Activated CD4-positive, alpha-beta T cell treated with anti-CD3 and anti-CD28 coated beads, Interleukin-2, amount 10 ng/mL, durations not matched to agents 7 days and 5 days (primary cell): ENCODE measurements at places on chromosomes 3 and 15. TPM values are rescaled to one million over a fixed set of nuclear protein-coding genes. Genes with fewer than 3 reads are reported as not detected.

GRCh38 chr3:40780925-40781406 lies 256.2 kb downstream of the ZNF621 start:
- no peaks in the 10 kb centered on the region for H3K36me3 ChIP-seq

DNA sequence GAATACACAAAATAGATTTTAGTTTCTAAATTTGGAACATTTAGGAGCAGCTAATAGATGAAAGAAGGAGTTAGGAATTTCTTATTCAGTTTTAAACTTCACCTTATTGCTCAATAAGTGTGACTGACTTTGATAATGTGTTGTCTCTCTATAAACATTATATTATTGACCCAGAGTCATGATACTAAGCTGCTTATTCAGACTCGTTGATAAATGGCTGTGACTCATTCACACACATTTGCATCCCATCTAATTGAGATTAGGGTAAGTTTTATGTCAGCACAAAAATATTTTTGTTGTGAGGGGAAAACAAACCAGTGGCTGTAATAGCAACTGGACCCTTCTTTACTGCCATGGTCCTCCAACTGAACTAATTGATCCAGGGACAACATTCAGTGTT lies 137.6 kb downstream of the GOLIM4 start:
- no peaks in the 10 kb centered on the region for H3K4me1 ChIP-seq
- no peak overlapping the region for H3K4me3 ChIP-seq
- no peaks in the 10 kb centered on the region for H3K27me3 ChIP-seq
- no peaks in the 10 kb centered on the region for H3K36me3 ChIP-seq
- no peak for DNase-seq

- no peak for DNase-seq
- H3K4me3 ChIP-seq, result no peak overlapping the region
- no peaks in the 10 kb centered on the region for H3K4me1 ChIP-seq
Observed at GRCh38 chr3:339351-339750, 142.8 kb downstream of the CHL1 start.

- no peak overlapping the region for H3K27ac ChIP-seq
- H3K36me3 ChIP-seq, result no peaks in the 10 kb centered on the region
- H3K4me3 ChIP-seq, result no peak overlapping the region
- DNase-seq, result no peak
Observed at GRCh38 chr15:35256141-35256540, 171.0 kb upstream of the NANOGP8 start.

- DNase-seq, result no peak
- peaks cover 51% of the 10 kb centered on the region for H3K36me3 ChIP-seq
- H3K27ac ChIP-seq, result peak overlapping the region; percentile 95
- peaks cover 62% of the 10 kb centered on the region for H3K4me1 ChIP-seq
Observed at GRCh38 chr3:133575086-133575485, 1.6 kb downstream of the CDV3 start.

The BBX gene
- 35.0 TPM for total RNA-seq

GRCh38 chr15:78358102-78358870 lies 18.1 kb downstream of the CRABP1 start:
- no peak overlapping the region for H3K4me3 ChIP-seq
- no peak overlapping the region for H3K27ac ChIP-seq
- DNase-seq, result no peak

The HRG gene
- total RNA-seq, result not detected

The ISL2 gene
- total RNA-seq, result 0.54 TPM

DNA sequence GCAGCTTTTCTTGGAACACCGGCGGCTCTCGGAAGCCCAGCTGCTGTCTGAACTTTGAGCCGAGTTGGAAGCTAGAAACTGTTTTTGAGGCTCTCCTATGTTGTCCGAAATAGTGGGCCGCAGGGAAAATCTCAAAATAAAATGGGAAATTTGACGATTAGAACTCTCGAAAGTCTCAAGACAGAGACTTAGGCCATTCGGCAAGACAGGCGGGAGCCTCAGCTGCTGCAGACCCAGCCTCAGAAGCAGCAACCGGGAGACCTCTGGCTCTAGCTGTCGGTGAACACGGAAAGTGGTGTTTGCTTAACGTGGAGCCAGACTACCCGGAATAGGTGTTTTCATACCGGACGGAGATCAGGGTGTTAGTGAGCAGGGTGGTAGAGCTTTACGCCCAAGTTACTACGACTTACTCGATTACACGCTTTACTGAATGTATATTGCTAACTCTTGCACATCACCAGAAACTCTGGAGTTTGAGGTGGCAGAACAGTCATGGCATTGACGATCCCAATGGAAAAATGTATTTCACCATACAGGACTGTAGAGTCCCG lies 357 bp upstream of the MAN2C1 start:
- peaks cover 30% of the 10 kb centered on the region for H3K4me1 ChIP-seq
- peaks cover 33% of the 10 kb centered on the region for H3K36me3 ChIP-seq
- H3K27ac ChIP-seq, result peak overlapping the region; percentile 95
- H3K27me3 ChIP-seq, result no peaks in the 10 kb centered on the region

The HYPK gene
- 18.1 TPM for total RNA-seq

DNA sequence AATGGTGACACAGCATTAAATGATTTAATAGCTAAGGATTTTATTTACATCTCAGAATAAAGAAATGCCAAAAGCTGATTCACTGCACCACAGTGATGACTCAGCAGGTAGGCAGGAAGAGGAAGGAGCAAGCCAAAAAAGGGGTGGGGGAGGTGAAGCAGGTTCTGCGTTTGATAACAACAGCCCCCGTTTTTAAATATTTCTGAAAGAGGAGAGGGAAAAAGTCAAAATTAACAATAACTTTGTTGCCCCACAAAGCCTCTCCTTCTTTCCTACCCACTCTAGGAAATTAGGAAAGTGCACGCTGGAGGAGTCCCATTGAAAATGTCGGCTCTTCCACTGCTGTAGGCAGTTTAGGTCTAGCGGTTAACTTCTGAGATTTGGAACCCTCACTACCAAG lies 9.9 kb upstream of the CCDC54 start:
- H3K4me3 ChIP-seq, result no peak overlapping the region
- peaks cover 8% of the 10 kb centered on the region for H3K4me1 ChIP-seq
- no peak overlapping the region for H3K27ac ChIP-seq
- H3K36me3 ChIP-seq, result no peaks in the 10 kb centered on the region
- DNase-seq, result peak; percentile 9

The MB21D2 gene
- 6.6 TPM for total RNA-seq

DNA sequence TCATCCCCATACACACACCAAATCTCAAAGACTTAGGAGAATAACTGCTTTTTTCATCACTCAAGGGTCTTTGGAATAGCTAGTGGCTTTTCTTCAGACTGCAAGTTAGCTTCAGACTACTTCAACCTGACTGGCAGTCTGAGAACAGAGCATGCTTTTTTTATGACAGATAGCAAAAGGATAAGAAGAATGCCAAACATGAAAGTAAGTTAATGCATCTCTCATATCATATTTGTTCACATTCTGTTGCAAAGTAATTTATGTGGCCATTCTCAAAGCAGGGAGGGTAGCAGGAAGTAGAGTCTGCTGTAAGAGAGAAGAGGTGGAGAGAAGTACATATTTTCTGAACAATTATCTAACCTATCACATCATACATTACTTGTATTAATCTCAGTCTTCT lies 544.4 kb downstream of the ZPLD1 start:
- H3K4me3 ChIP-seq, result no peak overlapping the region
- H3K36me3 ChIP-seq, result no peaks in the 10 kb centered on the region
- H3K27ac ChIP-seq, result no peak overlapping the region

The MCF2L2 gene
- total RNA-seq, result 5.4 TPM

DNA sequence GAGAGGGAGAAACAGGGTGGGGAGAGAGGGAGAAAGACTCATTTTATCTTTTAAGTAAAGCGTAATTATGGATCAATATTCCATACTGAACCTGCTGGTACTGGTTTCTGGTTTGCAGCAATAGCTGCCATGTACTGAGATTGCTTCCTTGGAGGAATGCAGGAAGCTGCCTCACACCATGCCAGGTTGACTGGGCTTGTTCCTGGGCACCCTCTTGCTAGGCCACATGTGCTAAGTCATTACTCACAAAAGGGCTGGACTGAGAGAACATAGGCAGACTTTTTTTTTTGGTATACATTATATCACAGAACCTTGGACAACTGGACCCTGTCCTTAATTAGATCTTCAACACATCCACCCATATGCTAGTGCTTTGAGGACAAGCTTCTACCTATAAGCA lies 193.4 kb downstream of the ZNF621 start:
- H3K27me3 ChIP-seq, result peaks cover 7% of the 10 kb centered on the region
- DNase-seq, result no peak
- no peaks in the 10 kb centered on the region for H3K36me3 ChIP-seq
- no peak overlapping the region for H3K4me3 ChIP-seq

The DHFR2 gene
- 9.0 TPM for total RNA-seq

The IL17RD gene
- not detected for total RNA-seq

DNA sequence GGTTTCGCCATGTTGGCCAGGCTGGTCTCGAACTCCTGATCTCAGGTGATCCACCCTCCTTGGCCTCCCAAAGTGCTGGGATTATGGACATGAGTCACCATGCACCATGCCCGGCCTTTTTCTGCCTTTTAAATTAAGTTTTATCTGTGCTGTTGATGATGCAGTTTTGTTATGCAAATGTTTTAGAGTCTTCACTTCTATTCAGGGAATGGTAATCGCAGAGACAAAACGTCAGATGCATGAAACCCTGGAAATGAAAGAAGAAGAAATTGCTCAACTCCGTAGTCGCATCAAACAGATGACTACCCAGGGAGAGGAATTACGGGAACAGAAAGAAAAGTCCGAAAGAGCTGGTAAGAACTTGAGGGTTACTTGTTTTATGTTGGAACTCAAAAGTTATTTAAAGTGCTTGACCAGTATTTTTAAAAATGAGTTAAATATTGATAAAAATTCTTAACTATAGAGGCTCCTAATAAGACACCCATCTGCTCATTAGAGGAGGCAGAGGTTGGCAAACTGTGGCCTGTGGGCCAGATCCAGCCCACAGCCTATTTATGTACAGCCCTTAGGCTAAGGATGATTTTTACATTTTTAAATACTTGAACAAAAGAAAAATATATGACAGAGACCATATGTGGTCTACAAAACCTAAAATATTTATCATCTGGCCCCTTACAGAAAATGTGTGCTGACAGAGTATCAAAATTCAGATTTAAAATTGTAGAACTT lies 127.8 kb upstream of the LRRFIP2 start:
- no peak overlapping the region for H3K4me3 ChIP-seq
- no peak overlapping the region for H3K27ac ChIP-seq
- H3K27me3 ChIP-seq, result no peaks in the 10 kb centered on the region
- peaks cover 53% of the 10 kb centered on the region for H3K36me3 ChIP-seq

DNA sequence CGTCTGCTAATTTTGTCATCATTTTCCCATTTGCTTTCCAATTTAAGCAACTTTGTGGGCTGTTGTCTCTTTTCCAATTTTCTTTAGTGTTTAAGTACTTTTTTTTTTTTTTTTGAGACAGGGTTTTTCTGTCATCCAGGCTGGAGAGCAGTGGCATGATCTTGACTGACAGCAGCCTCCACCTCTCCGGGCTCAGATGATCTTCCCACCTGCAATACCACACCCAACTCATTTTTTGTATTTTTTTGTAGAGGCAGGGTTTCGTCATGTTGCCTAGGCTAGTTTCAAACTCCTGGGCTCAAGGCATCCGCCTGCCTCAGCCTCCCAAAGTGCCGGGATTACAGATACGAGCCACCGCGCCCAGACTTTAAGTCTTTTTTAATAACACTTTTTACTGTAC lies 26.2 kb upstream of the EIF4A2 start:
- H3K27me3 ChIP-seq, result no peaks in the 10 kb centered on the region
- H3K27ac ChIP-seq, result no peak overlapping the region
- H3K4me3 ChIP-seq, result no peak overlapping the region
- H3K36me3 ChIP-seq, result no peaks in the 10 kb centered on the region

GRCh38 chr15:99403597-99403996 lies 152.3 kb downstream of the LRRC28 start:
- H3K4me1 ChIP-seq, result peaks cover 13% of the 10 kb centered on the region
- H3K36me3 ChIP-seq, result no peaks in the 10 kb centered on the region
- no peak overlapping the region for H3K4me3 ChIP-seq

The CLRN1 gene
- total RNA-seq, result not detected

DNA sequence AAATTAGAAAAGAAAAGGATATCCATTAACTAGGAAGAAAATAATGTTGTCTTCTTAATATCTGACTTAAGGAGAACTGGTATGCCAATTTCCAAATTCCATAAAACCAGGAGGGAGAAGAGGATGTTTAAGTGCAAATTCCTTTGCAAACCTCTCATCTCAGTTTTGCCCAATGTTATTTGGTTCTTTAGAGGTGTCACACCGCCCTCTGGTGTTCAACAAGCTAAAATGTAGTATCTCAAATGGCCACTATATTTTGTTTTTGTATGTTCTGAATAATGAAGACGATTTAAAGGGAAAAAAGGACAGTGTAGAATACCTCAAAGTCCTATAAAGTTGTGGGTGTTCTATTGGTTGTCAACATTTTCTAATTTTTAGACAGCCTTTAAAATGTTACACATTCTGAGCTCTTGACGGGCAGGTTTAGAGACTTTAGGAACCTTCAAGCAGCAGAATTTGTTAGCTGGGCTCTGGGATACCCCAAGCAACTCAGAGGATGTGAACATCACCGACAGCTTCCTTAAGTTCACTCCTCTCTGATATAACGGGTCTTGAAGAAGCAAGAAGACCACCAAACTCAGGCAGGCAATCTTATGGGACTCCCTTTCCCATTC lies 458.3 kb downstream of the MFSD1 start:
- H3K27me3 ChIP-seq, result peaks cover 3% of the 10 kb centered on the region
- H3K36me3 ChIP-seq, result no peaks in the 10 kb centered on the region
- no peak overlapping the region for H3K27ac ChIP-seq
- no peak overlapping the region for H3K4me3 ChIP-seq

The DNAH12 gene
- total RNA-seq, result 0.10 TPM

DNA sequence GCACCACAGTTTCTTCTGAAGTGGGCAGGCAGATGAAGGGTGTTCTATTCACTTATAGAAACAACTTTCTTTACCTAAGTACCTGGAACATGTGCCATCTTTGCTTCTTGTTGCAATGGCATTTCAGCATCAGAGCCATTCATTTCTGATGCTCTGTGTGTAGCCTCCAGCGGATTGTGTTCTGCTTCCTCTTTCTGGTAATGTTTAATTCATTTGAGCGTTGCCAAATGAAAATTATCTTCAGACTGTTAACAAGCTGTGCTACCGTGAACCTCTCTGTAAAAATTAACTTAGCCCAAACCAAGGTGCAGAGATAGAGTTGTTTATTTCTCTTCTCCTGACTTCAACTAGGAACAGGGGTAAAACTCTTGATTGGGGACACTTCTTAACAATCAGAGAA lies 302.0 kb downstream of the EDEM1 start:
- no peaks in the 10 kb centered on the region for H3K36me3 ChIP-seq
- H3K27me3 ChIP-seq, result no peaks in the 10 kb centered on the region
- no peaks in the 10 kb centered on the region for H3K4me1 ChIP-seq
- DNase-seq, result no peak

DNA sequence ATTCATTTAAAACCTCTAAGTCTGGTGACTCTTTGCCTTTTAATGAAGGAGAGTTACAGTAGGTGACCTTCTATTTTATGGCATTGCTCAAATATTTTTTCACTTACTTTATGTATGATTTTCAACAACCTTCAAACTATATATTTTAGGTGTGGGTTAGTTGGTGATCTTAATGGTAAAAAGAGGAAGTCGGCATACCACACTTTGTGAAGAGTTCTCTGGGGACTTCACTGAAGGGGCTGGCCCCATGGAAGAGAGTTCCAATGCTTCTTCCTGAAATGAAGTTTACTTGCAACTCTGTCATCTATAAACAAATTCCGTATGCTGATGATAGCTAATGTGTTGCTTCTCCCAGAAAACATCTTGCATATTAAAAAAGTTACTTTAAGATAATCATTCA lies 647.0 kb upstream of the SGO1 start:
- no peak for DNase-seq
- no peaks in the 10 kb centered on the region for H3K27me3 ChIP-seq
- H3K4me1 ChIP-seq, result no peaks in the 10 kb centered on the region
- H3K36me3 ChIP-seq, result no peaks in the 10 kb centered on the region
- H3K27ac ChIP-seq, result no peak overlapping the region

The XCR1 gene
- not detected for total RNA-seq

The ANKRD63 gene
- total RNA-seq, result 0.17 TPM

The FEZF2 gene
- not detected for total RNA-seq
